ENCODE measurements at places on chromosomes 3 and 15. TPM values are rescaled to one million over a fixed set of nuclear protein-coding genes. Genes with fewer than 3 reads are reported as not detected.

Gene CALML4
- total RNA-seq, result 8.9 TPM

DNA sequence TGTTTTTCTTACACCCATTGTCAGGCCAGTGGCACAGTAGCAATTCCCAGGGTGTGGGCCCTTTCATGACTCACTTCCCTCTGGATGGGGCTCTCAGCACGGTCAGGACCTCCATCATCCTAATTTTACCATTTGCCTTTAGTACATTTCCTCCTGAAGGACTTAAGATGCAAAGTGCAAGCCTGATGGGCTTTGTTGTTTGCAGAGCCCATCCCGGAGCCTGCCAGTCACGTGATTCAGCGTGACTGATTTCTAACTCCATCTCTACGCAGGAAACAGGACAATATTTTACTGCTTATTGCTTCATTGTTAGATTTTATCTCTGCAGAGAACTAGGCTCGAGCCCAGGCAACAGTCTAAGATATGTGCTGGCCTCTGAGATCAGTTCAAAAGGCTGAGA lies 223.7 kb downstream of the PDZRN3 start:
- no peak for DNase-seq

DNA sequence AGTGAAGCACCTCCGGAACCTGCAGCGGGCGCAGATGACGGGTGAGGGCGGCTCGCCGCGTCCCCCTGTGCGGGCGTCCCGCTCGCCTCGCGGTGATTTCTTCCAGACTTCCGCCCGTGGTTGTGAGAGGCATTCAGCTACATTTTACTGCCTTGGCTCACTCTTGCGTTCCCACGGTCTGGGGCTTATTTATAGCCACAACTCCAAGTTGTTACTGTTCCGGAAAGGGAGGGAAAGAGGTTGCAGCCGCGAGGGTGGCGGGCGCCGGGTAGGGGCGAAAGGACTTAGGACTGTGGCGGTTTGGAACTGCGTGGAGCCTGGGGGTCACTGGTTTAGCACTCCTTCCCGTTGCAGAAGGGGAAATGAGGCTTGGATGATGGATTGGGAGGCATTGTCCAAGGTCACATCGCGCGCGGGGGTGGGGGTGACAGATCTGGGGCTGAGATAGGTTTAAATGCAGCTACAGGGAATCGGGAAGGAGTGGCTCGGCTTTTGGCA lies 1.1 kb downstream of the HES1 start:
- peak; percentile 80 for DNase-seq

- no peak for DNase-seq
Measured at GRCh38 chr15:38017721-38018120, 83.3 kb downstream of the TMCO5A start.

Gene HIGD1A
- 100 TPM for total RNA-seq

Gene ATP13A5
- not detected for total RNA-seq

GRCh38 chr3:66381626-66382025 lies 119.2 kb downstream of the LRIG1 start:
- DNase-seq, result no peak

GRCh38 chr15:63156086-63156710 lies 1.1 kb downstream of the RPS27L start:
- no peak for DNase-seq

- no peak for DNase-seq
Measured at GRCh38 chr3:129599073-129599472, 7.4 kb downstream of the PLXND1 start.

Gene RTP4
- 2.8 TPM for total RNA-seq

Gene LZTFL1
- total RNA-seq, result 26.6 TPM

Gene RARB
- total RNA-seq, result 28.2 TPM

GRCh38 chr3:32492684-32493436 lies 9.8 kb downstream of the CMTM6 start:
- DNase-seq, result no peak

Gene LEKR1
- 4.2 TPM for total RNA-seq

DNA sequence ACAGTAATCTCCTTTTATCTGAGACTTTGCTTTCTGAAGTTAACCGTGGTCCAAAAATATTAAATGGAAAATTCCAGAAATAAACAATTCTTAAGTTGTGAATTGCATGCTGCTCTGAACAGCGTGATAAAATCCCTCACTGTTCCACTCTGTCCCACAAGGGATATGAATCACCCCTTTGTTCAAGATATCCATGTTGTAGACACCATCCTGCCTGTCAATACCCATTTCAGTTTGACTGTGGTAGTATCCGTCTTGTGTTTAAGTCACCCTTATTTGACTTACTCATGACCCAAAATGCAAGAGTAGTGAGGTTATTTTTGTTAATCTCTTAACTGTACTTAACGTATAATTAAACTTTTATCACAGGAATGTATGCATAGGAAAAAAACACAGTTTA lies 435.0 kb downstream of the SHQ1 start:
- DNase-seq, result no peak

DNA sequence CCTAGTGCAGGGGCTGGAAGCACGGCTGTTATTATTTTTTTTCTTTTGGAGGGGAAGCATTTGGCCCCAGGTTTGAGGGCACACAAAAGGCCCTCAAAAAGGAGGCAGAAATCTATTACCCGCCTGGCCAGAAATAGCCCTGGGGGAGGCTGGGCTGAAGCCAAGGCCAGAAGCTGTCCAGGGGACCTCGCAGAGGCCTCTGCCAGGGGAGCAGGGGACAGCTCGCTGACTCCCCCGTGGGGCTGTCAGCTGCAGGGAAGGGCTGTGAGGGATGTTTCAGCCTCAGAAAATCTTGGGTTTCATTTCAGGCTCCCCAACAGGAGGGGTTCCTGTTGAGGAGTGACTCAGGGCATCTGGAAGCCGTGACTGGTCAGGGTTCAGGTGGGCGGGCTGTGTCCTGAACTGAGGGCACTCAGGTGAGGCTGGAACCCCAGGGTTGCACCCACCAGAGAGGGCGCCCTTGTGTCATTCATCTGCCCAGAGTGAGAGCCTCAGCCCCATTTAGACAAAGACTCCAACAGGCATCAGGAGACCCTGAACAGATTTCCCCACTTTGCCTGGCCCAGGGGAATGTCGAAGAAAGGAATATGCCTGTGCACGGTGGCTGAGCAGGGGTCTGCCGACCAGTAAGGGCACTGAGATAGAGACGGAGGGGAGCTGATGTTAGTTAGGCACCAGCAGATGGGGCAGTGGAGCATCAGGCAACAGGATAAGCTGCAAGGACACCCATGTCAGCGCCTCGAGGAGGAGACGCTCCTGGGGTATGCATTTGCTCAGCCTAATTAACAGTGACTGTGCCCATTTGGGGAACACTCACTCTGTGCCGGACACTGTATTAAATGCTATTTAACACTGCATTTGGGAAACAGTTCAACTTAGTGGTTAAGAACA lies 43.5 kb upstream of the SLC6A11 start:
- peak; percentile 66 for DNase-seq

- no peak for DNase-seq
Measured at GRCh38 chr3:162398554-162398953, 901.9 kb downstream of the OTOL1 start.

DNA sequence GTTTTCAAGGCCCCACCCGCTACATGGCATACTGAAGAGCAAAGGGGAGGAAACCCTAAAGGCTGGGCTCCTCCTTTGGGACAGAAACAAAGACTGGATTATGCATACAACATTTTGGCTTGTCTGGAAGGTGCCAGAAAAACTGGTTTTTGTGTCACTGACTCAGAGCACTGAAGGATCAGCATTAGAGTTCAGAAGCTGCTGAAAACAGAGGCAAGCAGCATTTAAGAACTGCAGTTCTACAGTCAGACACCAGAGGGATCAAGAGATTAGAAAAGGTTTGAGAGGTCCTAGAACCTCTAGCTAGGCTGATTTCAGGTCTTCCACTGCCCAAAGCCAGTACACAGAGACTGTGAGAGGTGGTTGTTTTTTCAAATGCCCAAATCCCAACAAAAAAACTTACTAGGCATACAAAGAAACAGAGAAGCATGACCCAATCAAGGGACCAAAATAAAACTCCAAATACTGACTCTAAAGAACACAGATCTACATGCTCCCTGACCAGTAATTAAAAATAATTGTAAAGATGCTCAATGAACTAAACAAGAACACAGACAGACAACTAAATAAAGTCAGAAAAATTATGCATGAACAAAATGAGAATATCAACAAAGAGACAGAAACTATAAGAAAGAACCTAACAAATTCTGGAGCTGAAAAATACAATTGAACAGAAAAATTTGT lies 91.2 kb downstream of the SENP2 start:
- DNase-seq, result no peak

GRCh38 chr3:52844290-52844975 lies 9.6 kb upstream of the MUSTN1 start:
- DNase-seq, result no peak

Gene EPHB1
- total RNA-seq, result 9.1 TPM

- peak; percentile 43 for DNase-seq
Measured at GRCh38 chr3:52779837-52780585, 2.6 kb downstream of the ITIH1 start.

- no peak for DNase-seq
Measured at GRCh38 chr3:177565981-177566380, 368.7 kb upstream of the TBL1XR1 start.

GRCh38 chr3:43034911-43035310 lies 55.8 kb downstream of the GASK1A start:
- no peak for DNase-seq

GRCh38 chr3:37198996-37199395 lies 24.6 kb upstream of the LRRFIP2 start:
- no peak for DNase-seq

- DNase-seq, result peak; percentile 67
Measured at GRCh38 chr15:99435113-99435695, 130.6 kb upstream of the MEF2A start.

Gene SLC2A2
- total RNA-seq, result 1.9 TPM

Gene TF
- total RNA-seq, result 18.8 TPM

DNA sequence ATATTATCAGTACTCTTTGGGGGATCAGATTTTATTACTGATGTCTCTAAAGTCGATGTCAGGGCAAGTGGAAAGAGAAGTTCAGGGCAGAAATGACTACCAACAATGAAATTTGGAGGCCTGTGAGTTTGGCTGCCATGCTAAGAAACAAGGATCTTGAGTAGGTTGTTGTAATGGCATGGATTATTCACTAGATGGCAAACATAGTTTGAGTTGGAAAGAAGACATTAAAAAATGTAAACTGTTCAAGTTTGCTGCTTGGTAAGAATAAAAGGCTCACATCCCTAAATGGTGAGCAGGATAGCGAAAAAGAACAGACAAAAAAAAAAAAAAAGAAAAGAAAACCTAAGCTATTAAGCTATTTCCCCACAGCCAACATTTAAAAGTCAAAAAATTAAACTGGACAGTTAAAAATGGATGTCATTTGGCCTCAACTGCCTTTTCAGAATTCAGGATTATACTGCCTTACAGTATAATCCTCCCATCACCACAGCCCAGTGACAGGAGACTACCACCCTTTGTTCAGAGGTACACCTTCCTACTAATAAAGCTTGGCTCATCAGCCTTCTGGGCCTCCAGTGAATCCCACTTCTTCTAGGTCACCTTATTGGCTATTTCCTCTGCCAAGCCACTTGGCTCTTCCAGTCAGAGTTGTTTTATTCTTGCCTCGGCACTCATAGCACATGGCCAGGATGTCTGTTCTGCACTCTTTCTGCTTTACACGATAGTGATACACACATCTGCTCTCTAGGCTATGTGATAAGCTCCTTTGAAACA lies 163.7 kb downstream of the PLD1 start:
- no peak for DNase-seq

- DNase-seq, result no peak
Measured at GRCh38 chr15:80395616-80396015, 8.6 kb upstream of the ARNT2 start.

DNA sequence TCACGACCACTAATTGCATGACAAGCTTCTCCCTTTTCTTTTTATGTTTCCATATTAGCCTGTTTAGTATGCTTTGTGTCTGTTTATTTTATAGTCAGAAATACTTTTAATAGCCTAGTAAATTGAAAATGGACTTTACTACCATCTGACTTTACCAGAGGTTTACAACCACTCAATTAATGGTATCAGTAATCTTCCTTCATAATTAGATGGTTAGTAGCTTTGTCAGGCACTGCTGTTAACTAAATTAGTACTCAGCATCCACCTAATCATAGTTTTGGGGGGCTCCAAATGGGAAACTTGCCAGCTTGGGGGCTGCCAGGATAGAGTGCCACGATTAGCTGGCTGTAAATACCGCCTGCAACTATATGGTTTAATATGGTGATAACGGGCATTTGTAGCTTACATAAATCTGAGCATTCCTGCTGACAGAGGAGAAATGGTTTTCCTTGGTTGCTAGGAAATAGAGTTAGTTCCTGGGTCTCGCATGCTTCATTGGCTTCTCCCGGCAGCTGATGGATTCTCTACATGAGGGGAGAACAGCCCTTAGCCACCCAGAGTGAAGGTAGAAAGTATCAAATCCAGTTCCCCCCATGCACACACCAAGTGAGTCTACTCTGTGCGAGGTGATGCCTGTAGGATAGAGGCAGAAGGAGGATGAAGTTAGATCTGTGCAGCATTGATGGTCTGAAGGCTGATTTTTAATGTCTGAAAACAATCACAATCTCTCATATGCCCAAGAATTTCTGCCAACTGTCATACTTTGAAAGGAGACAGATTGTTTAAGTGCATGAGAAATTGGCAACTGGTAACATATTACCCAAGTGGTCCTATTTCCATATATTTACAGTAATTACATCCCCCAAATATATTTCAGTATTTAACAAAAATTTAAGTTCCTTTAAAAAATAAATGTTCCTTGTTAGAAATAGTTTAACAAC lies 326.6 kb upstream of the PROK2 start:
- no peak for DNase-seq

Gene VPS39
- total RNA-seq, result 76.8 TPM

DNA sequence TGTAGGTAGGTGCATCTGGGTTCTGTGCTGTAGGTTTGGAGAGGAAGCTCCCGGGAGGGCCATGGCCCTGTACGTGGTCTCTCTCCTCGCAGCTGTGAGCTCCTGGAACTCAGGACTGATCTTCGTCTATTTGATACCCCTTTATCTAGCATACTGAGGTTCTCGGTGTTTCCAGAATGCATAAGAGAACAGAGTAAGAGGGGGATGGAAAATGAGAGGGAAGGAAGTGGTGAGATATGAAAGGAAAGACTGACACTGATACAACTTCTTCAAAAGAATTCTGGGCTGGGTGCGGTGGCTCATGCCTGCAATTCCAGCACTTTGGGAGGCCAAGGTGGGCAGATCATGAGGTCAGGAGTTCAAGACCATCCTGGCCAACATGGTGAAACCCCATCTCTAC lies 90.7 kb downstream of the CHRD start:
- no peak for DNase-seq

DNA sequence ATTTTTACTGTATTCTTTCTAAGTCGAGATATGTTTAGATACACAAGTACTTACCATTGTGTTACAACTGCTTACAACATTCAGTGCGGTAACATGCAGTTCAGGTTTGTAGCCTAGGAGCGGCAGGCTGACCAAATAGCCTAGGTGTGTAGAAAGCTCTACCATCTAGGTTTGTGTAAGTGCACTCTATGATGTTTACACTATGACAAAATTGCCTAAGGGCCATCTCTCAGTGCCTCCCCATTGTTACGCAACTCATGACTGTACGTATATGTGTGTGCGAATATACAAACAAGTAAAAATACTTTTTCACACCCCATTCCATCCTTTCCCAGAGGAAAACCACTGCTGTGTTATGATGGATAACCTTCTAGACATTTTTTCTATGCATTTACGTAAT lies 44.3 kb downstream of the PXYLP1 start:
- no peak for DNase-seq

- no peak for DNase-seq
Measured at GRCh38 chr15:75054172-75054897, 30.9 kb downstream of the PPCDC start.

GRCh38 chr15:51388726-51389125 lies 47.3 kb downstream of the GLDN start:
- DNase-seq, result no peak

GRCh38 chr15:31268911-31269784 lies 57.5 kb upstream of the KLF13 start:
- peak; percentile 52 for DNase-seq

Gene KBTBD13
- not detected for total RNA-seq
